Cerebellar cortex (tissue), 1 donor: ENCODE measurements at places on chromosomes 6 and 20.
A peak's percentile ranks its signal among the peaks of the same experiment; 100 is the strongest.

GRCh38 chr20:25199473-25200260, 4.2 kb downstream of the ENTPD6 start:
- DNase-seq: peak; percentile 47

DNA sequence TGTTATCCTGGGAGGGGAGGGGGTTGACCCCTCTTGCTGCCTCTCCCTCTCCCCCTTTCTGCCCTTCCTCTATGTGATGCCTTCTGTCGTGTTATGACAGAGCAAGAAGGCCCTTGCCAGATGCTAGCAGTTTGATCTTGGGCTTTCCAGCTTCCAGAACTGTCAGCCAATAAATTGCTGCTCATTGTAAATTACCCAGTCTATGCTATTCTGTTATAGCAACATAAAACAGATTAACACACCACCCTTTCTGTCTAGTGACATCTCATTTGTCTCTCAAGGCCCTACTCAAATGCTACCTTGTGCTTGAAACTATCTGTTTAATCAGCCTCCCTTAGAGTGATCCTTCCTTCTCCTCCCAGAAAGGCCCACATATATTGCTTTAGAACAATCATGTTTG, 16.4 kb upstream of the MAP3K4 start:
- no peak for DNase-seq

DNA sequence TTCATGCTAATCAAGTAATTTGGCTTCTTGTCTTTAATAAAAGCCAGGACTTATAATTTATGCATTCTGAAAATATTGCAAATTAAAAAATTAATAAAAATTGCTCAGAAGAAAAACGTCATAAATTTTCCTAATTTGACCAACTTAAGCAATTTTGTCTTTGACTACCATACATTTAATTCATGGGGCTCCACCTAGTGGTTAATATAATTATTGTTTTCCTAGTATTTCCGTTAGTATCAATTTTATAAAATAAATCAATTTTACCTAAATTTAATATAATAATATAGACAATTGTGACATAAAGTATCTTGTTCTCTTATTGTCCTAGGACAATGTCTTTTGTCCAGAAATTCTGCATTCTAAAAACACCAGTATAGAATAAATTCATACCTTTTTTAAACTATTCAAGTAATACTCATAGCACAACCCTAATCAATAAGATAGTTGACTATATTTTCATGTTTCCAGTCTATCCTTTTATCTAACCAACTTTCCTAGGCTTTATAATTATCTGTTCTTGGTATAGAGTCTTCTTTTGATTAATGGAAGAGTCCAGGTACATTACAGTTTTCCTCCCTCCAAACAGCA, 319.9 kb downstream of the TRDN start:
- peak; percentile 54 for DNase-seq

- DNase-seq: no peak
These were observed 22.2 kb downstream of the TOX2 start for GRCh38 chr20:43936805-43937204.

- no peak for DNase-seq
These were observed 6.6 kb upstream of the SERPINB9 start for GRCh38 chr6:2909718-2910117.

- DNase-seq: no peak
These were observed 17.0 kb downstream of the SUN5 start for GRCh38 chr20:32987044-32987825.

DNA sequence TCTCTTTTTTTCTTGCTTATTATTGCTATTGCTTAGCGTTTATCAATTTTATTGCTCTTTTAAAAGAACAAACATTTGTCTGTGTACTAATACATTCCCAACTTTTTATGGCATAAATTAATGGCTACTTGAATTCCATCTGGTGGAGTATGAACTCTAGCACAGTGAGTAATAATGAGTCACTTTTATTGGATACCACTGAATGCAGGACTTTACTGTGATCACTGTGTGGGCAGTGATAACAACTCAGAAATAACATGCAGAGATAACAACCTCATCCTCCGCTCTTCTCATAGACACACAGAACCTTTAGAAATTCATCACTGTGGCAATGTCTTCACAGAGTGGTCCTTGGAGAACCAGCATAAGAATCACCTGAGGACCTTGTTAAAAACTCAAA, 174.9 kb upstream of the PRND start:
- no peak for DNase-seq

- no peak for DNase-seq
These were observed 36.9 kb downstream of the ASXL1 start for GRCh38 chr20:32395066-32395465.

DNA sequence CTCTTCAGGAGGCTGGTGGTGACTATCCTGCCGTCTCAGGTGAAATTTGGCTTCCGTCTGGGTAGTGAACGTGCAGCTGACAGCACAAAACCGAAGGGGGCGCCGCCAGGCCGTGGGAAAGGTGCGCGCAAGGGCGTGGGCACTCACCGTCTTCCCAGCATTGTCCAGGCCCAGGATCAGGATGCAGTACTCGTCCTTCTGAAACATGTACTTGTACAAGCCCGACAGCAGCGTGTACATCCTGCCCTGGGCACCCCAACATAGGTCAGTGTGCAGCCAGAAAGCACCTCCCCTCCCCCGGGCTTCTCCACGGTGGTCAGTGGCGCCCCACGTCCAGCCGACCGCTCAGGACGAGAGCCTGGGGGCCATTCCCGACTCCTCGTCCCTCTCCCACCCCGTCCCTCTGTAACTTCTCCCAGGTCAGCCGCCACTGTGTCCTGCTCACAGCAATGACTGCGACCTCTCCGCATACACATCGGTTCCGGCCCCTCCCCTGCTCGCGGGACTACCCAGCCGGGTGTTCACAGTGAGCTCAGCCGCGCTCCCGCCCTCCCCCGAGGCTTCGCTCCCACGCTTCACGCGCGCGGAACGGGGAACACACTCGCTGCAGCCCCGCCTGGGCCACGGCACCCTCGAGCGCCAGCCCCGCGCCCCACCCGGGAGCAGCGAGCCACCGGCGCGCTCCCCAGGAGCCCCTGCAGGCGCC, 771 bp downstream of the ARFRP1 start:
- peak; percentile 37 for DNase-seq

DNA sequence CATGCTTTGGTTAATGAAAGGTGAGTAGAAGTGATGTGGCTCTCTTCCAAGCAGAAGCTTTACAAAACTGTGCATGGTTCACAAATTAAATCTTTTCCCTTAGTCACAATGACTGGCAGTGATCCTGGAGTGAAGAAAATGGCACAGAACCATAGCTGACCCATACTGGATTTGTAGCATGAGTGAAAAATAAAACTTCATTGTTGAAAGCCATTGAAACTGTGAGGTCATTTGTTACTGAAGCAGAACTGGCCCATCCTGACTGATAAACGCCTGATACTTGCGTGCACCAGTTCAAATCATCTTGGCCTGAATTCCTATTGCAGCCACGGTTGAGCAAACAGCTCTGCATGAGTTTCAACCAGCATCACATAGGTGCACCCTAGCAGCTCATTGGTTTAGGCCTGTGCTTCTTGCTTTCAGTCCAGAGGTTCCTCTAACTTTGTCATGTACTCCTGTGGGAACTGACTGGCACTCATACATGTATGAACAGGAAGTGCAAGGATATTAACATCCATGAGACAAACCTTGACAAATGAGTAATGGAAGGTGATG, 40.5 kb downstream of the SAMD5 start:
- no peak for DNase-seq

DNA sequence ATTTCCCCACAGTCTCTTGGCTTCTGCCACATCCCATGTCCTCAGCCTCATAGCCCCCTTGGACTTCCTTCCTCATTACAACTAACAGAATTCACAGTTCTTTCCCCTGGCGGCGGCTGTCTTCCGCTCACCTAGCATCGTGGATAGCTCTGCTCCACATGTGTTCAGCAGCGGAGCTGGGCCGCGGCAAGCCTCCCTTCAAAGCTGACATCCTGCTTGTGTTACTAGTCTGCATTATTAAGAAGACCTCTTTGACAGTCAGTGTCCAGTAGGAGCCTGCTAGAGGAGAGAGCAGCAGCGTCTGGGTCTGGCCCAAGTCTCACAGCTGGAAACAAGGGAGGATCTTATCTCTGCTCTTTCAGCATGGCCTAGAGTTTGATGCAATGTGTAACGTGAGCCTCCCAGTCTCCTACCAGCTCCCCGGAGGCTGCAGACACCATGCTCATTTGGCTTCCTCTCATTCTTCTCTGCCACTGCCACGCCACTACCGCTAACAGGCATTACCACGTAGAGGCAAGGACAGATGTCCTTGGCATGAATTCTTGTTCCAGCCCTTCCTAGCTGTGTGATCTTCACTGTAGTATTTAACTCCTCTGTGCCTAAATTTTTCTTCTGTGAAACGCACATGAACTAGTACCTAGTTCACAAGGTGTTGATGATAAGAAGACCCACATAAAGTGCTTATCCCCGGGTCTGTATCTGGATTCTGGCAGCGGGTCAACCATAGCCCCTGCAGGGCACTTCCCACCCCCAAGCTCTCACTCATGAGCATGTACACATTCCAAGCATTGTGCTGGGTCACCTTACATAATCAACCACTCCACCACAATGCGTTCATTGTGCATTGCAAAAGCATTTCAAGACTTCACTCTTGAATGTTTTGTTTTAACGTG, 107.1 kb upstream of the BACH2 start:
- no peak for DNase-seq

GRCh38 chr6:100175814-100176310, 181.8 kb upstream of the MCHR2 start:
- DNase-seq: no peak

- no peak for DNase-seq
These were observed 64.2 kb upstream of the KIF25 start for GRCh38 chr6:167933290-167933689.

- DNase-seq: no peak
These were observed 166.1 kb downstream of the OTOR start for GRCh38 chr20:16914277-16914676.

- DNase-seq: peak; percentile 87
These were observed 102.6 kb downstream of the LAMP5 start for GRCh38 chr20:9616833-9617461.

DNA sequence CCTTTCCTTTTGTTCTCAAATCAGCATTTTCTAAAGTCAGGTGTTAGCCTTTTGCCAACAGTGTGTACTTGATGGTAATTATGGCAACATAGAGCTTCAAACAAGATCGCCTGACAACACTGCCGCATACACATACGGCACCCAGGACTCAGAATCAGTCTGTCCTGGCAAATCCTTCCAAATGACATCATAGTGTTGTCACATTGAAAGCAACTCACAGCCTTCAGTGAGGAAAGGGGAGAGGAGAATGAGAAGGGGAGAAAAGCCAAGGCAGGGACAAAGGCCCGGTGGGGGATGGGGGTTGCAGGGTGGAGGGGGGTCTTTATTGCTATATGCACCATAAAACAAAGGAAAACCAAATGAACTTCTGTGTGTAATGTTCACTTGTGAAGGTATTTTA, 65.7 kb upstream of the PTGIS start:
- DNase-seq: no peak

- DNase-seq: no peak
These were observed 79.7 kb upstream of the FOXP4 start for GRCh38 chr6:41466437-41466990.
